CD4-positive, alpha-beta T cell treated with Interleukin-6 at 100 ng/mL for 8 hours (primary cell): ENCODE measurements at places on chromosomes 5 and 9.

GRCh38 chr5:137414112-137414755, 84.9 kb downstream of the SPOCK1 start:
- no peak for DNase-seq

DNA sequence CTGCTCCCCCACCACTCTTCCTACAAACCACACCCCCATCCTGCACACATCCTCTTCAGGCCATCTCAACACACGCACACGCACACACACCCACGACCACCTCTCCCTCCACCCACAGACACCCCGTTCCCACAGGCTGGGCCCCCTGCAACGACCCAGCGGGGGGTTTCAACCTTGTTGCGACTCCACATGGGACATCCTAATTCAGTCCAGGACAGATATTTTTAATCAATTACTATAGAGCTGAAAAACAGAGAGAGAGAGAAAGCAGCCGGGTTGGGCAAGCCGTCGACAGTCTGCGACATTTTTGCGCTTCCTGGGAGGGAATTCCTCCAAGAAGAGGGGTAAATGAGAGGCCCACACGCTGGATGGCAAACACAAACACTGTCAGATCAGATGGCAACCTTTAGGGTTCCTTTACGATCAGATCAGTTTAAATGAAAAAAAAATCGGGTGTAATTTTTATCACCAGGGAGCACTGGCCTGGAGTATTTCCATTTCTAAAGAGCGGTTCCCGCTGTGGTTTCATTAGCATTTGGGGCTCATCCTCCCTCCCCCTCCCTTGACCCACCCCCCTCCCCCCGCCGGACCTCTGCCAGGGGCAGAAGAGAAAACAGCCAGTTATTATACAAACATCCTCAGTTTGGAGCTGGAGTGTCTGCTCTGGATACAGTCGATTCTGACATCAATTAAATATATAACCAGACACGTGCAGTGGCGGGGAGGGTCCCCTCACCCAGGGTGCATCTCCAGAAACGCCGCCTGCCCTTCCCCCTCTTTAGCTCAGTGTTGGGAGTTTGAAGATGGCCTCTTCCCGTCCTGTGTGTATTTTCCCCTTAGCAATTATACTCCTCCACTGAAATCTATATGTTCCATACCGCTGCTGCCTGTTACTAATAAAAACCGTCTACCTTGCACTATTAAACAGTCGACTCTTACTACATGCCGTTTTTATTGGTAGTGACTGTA, 2.3 kb upstream of the IRX2 start:
- no peak for DNase-seq

DNA sequence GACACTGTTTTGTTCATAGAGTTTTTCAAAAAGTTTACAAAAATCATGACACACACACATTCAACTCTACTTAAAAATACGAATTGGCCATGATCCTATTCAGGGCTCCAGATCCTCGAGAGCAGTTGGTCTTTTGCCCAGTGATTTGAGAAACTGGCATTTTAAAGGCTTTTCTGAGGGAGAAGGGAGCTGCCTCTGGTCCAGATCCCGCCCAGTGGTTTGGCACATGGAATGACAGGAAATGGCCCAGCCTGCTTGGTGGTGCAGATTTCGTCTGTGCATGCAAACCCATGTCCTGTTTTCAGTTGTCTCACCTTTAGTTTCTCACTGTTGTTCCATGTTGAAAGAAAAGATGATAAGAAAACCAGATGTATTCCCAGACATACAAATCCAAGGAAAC, 3.6 kb downstream of the CAMK4 start:
- peak; percentile 51 for DNase-seq

- no peak for DNase-seq
Observed at GRCh38 chr5:31632460-31632859, 6.5 kb upstream of the PDZD2 start.

GRCh38 chr5:122753500-122753899, 21.4 kb upstream of the SNX2 start:
- no peak for DNase-seq

DNA sequence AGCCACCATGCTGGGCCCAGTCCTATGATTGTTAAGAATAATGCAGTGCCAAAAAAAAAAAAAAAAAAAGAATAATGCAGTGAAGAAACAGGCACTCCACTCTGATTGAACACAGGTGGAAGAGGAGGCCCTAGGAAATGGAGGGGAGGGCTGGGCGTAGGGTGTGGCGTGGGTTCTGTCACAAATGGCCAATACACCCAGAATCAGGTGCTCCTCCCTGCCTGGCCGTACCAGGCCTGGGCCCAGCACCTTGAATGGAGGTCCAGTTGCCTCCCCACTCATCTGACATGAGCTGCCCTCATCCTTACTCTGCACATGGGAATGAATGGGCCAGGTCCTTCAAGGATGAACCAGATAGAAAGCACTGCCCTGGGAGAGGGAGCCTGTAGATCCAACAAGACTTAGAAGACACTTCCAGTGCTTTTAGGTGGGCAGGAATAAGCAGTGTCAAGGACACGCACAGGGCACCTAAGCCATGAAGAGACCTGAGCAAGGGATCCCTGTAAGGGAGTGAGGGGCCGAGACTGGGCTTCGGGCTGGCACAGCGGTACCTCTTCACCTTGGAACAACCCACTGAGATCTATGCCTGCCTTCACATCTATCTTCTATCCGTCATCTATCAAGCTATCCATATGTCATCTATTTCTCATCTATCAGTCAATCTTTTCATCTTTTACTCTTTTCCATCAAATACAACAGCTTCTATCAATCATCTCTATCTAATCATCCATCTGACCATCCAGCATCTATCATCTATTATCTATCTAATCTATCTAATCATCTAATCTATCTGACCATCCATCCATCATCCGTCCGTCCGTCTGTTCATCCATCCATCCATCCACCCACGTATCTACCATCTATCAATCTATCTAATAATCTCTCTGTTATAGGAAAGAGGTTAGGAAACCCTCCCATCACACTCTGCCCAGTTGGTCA, 15.9 kb downstream of the NINJ1 start:
- DNase-seq: no peak

- no peak for DNase-seq
Observed at GRCh38 chr5:71972777-71973473, 134.3 kb upstream of the MAP1B start.

DNA sequence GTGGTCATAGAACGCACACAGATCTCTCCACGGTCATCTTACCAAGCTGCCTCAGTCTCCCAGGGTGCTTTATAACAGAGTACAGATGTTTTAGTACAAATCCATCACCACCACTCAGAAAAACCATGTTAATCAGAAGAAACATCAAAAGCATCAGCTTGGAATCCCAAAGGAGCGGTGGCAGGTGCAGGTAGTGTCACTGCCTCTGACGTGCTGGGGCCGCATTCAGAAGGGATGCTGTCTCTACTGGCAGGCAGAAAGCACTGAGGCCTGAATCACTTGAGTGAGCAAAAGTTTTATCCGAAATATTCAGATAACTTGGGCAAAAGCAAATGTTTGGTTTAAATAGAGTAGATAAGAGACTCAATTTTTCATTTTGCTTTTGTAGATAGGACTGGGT, 448.4 kb upstream of the ZNF608 start:
- no peak for DNase-seq

GRCh38 chr5:76483433-76483832, 80.3 kb downstream of the IQGAP2 start:
- no peak for DNase-seq

DNA sequence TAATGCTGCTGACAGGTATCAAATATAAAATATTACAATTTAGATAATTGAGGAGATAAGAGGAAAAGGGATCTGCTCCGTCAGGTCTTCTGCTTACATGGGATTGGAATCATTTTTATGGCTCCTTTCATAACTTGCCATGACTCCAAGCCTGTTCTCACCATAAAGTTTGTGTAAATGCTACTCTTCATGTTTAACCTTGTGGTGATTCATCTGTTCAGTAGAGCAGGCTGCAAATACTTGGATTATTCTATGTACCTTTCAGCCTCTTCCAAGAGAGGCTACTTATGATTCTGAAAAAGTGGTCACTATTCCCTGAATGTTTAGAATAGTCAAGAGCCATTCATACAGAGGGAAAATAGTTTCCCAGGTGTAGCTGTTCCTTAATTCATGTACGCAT, 66.9 kb downstream of the SLC44A1 start:
- no peak for DNase-seq

GRCh38 chr5:131776450-131776849, 20.4 kb downstream of the FNIP1 start:
- DNase-seq: no peak

GRCh38 chr5:7218141-7218540, 177.8 kb upstream of the ADCY2 start:
- DNase-seq: no peak

DNA sequence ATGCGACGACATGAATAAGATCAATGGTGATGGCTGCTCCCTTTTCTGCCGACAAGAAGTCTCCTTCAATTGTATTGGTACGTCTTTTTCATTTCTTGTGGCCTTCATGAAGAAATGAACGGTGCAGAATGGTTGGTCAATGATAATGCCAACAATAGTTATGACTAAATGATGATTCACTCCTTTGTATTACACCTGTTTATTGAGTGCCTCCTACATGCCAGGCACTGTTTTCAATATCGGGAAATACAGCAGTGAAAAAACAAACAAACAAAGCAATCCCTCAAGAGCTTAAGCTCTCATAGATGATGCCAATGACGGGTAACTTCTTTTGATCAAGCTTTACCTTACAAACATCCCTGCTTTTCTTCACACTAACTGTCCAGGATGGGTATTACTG, 117.7 kb downstream of the PAPPA start:
- DNase-seq: no peak

- no peak for DNase-seq
Observed at GRCh38 chr9:130715270-130715669, 21.7 kb downstream of the EXOSC2 start.

DNA sequence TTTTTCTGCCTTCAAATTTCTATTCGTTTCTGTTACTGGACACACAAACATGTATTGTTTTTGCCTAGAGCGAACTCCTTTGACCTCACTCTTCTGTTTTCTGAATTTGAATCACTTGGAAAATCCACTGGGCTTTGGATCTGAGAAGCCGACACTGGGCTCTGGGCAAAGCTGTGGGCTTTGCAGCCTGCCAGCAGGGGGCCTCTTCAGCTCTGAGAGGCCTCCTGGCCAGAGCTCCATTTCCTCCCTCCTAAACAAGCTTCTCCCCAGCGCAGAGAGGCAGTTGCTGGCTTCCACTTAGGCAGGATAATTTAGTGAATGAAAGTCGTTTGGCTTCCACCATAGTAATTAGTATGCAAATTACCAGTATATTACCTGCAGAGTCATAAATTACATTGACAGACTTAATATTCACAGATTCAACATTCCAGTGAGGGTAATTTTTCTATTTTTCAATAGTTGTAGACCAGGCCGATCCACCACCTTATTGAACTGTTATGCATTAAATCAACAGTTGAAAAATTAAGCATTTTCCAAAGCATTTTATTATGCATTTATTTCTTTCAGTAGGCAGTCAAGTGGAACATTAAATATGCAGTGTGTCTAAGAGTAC, 104.0 kb upstream of the ZNF366 start:
- peak; percentile 25 for DNase-seq

- DNase-seq: no peak
Observed at GRCh38 chr5:58318468-58318867, 141.4 kb downstream of the PLK2 start.

- no peak for DNase-seq
Observed at GRCh38 chr5:179261301-179262125, 83.7 kb downstream of the ADAMTS2 start.

GRCh38 chr5:10528056-10528816, 35.6 kb upstream of the ANKRD33B start:
- no peak for DNase-seq

DNA sequence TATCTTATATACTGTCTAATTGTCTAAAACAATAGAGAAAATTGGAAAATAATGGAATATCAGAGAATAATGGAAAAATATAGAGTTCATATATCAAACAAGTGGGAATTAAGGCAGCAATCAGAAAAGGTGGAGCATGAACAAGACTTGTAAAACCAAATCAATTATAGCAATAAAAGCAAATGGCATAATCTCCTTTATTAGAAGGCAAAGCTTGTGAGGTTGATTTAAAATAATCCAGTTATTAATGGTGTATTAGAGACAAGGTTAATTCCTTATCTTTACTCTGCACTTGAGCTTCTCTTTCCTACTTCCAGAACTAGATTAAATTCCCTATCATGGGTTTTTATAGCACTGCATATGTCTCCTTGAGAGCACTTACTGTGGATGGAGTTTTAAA, 64.1 kb downstream of the AMBP start:
- DNase-seq: no peak

GRCh38 chr5:83253720-83254119, 176.4 kb downstream of the XRCC4 start:
- no peak for DNase-seq

GRCh38 chr9:126683698-126684044, 69.9 kb downstream of the LMX1B start:
- DNase-seq: no peak

DNA sequence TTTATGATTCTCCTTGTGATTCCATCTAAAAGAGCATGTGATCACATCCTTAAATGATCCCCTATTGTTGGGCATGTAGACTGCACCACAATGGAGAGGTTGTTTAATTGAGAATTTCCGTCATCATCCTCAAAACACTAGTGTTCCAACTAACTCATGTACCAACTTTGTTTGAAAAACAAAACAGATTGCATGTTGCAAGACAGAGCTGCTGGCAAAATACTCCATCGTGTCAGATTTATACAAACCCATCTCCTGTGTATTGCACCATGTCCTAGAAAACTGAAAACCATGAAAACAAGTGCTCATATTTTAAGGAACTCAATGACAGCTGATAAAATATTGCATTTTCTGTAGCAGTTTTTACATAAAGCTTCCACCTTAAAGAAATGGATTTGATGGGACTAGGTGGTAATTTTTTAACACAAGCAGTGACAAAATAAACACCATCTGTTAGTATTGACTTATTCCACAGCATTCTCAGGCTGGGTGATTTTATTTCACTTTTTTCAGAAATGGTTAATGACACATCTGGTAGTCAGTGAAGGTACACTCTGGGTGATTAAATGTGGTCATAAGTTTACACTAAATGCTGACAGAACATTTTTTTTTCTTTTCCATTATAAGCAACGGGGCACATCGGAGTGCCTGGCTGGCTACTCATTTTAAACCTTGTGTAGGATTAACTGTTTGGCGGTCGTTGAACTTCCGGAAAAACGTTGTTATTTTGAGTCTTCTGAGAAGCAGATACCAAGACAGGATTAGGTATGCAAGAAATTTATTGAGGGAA, 602.9 kb upstream of the WWC1 start:
- DNase-seq: no peak

GRCh38 chr5:138664276-138664943, 88.8 kb upstream of the CTNNA1 start:
- DNase-seq: no peak

DNA sequence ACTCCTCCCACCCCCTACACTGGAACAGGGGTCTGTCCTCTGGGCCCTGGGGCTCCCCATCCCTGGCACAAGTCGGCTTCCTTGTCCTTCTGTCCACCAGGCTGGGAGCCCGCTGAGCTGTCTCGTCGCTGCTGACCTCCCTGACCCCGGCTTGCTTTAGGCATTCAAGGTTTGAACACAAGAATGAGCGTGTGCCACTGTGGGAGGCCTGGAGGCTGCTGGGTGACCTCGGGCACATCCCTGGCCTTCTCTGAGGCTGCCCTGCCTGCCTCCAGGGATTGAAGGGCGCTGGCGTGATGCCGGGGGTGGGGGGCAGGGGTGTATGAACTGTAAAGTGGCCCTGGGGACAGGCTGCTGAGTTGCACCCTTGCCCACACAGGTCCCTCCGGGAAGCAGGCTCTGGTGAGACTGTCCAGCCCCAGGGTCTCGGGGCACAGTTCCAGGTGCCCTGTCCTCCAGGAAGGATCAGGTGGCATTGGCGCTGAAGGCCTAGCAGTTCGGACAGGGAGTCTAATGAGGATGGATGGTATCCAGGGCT, 18.2 kb downstream of the FIBCD1 start:
- no peak for DNase-seq

GRCh38 chr5:32298059-32298415, 14.7 kb downstream of the MTMR12 start:
- DNase-seq: no peak
